ENCODE measurements at places on chromosomes 7 and 10.
A peak's percentile ranks its signal among the peaks of the same experiment; 100 is the strongest.

GRCh38 chr10:104339469-104340110, 1.3 kb upstream of the ITPRIP start:
- DNase-seq: no peak

- no peak for DNase-seq
Measured at GRCh38 chr10:96791902-96792301, 40.2 kb upstream of the LCOR start.

GRCh38 chr10:114271779-114272167, 32.7 kb downstream of the VWA2 start:
- DNase-seq: no peak

DNA sequence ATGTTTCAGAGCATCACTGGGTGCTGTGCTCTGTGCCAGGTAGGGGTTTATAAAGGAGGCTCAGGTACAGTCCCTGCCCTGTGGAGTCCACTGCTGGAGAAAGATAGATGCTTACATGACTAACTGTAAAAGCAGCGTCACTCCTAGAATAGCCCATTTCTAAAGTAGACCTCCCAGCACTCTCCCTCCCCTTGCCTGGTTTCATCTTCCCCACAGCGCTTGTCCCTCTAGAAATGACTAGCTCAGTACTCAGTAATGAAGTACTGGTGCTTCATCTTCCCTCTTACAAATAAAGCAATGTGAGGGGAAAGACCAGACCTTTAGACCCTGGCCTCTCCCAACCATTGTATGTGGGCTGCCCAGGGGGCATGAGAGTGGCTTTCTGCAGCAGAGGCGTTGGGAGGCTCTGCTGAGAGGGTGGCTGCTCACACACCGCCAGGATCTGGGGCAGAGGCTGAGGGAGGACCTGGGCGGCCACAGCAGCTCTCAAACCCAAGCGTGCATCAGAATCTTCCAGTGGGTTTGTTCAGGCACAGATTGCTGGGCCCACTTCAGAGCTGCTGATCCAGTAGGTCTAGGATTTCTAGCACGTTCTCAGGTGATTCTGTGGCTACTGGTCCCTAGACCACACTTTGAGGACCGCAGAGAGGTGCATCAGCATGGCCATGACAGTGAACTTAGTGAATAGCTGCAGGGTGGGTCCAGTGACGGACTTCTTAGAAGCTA, 110.3 kb upstream of the ANLN start:
- no peak for DNase-seq

DNA sequence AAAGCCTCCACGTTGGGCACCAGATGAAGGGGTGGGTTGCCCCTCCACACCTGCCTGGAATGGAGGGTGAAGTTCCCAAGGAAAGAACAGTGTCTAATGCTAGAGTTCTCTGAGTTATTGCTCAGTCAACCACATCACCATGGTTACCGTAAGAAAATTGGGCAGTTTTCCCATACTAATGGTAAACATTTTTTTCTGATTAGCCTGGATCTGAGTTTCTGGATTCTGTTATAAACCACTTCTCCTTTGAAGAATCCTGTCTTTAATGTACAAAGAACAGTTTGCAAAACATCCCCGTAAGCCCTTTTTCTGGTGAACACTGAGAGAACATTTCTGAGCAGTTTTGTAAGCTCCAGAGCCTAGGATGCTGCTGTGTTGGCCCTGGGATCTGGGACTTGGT, 45.5 kb downstream of the ABCC2 start:
- no peak for DNase-seq

- DNase-seq: no peak
Measured at GRCh38 chr7:104230606-104231005, 22.8 kb upstream of the ORC5 start.

DNA sequence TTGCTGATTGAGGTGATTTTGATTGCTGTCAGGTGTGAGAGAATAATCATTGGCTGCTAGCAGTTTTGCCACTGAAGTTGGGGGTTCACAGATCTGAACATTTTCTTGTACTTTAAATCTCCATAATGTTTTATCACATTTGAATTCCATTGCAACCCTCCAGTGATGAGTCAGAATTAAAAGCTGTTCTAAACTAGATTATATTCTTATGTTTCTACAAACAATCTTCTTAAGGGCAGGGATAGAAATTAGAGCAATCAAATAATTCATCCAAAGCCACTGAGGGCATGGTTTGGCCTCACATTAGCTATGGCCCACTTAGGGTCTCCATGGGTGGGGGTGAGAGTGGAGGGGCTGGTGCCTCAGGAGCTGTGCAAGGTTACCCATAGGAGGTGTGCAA, 53.0 kb upstream of the RPA3 start:
- DNase-seq: no peak

DNA sequence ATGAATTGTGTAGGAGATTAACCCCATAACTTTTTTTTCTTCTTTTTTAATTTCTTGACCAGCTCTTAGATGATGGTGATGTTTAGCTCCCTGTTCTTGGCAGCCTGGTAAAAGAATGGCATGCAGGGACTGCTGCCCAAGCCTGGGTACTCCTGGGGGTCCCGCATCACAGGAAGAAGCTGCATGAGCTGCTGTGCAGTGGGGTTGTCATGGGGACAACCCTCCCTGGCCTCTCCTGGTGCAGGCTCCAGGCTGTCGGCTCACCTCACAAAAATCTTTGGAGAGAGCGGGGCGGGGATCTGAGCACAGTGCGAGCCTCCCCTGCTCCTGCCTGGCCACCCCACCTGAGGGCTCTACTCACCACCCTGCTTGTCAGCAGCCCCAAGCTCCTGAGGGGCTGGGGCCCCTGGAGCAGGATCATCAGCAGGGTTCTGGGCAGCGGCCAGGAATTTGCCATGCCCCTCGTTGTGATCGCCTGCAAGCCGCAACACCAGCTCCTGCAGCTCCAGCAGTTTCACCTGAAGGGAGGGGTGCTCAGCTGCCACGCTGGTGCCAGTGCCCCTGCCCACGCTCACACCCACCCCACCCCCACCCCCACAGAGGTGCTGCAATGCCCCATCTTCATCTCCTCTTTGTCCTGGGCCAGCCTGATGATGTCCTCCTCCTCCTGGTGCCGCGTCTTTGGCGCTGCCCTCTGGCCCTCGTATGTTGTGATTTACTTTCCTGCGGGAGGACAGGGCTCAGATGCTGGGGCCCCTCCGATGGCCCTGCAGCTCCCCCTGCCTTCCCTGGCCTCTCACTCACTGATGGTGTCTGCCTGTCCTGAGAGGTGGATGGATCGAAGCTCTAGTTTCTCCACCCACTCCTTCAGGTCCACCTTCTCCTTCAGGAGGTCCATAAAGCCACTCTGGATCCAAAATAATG, 15.5 kb upstream of the MTPAP start:
- DNase-seq: no peak

DNA sequence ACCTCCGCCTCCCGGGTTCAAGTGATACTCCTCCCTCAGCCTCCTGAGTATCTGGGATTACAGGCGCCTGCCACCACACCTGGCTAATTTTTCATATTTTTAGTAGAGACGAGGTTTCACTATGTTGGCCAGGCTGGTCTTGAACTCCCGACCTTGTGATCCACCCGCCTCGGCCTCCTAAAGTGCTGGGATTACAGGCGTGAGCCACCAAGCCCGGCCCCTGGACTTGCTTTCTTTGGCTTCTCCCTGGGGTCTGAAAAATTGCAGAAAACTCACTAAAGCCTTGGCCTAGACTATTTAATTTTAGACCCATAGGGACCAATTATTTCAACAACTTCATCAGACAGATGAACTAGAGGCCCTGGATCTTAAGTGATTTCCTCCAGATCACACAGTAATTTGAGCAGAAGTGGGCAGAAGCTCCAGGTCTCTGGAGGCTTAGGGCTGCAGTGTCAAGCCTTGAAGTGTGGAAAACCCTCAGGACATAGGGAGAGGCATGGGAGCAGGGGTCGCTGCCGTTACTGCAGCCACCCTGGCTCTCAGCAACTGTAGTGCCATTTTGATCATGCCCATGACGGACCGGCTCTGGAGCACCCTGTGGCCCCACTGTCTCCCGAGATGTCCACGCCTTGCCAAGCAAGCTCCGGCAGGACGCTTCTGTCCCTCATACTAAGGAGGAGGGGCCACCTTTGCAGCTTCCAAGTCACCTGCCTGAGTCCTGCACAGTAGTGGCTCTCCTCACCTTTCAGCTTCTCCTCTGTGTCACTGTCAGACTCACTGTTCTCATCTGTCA, 72.4 kb downstream of the DENND2A start:
- DNase-seq: no peak

DNA sequence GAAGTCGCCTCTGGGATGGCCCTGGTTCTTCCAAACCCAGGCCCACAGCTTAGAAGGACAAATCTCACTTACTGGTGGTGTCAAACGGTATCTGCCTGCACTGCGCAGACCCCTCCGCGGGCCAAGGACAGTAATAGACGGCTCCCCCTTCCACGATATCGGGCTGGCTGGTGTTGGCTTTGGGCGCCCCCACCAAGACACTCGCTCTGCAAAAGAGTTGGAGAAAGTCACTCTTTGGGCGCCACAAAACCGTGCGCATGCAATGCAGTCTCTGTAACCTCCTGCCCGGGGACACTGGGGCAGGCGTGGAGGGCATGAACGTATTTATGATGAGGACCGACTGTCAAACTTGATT, 1.1 kb downstream of the ITGA8 start:
- DNase-seq: no peak

GRCh38 chr10:3339531-3339950, 167.0 kb upstream of the PITRM1 start:
- DNase-seq: no peak

- DNase-seq: no peak
Measured at GRCh38 chr10:34185998-34186397, 629.1 kb downstream of the PARD3 start.

DNA sequence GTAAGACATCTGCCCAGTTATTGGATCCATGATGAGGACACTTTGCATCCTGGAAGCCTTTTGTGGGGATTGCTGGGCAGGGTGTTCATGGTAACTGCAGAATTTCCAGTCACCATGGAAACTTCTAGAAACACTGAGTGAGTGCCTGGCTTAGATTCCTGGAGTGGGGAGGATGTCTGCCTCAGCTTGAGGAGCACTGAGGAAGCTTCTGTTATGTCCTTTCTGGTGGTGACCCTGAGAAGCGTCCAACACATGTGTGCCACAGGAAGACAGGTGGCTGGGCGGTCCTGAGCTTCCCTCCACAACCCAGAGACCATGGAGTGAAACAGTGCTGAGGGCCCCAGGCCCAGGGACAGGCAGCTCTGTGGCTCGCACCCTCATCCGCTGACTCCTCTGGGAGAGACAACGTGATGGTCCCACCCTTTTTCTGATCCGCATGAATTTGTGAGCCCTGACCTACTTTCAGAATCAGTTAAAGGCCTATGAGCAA, 191.8 kb upstream of the CXCL12 start:
- peak; percentile 58 for DNase-seq

DNA sequence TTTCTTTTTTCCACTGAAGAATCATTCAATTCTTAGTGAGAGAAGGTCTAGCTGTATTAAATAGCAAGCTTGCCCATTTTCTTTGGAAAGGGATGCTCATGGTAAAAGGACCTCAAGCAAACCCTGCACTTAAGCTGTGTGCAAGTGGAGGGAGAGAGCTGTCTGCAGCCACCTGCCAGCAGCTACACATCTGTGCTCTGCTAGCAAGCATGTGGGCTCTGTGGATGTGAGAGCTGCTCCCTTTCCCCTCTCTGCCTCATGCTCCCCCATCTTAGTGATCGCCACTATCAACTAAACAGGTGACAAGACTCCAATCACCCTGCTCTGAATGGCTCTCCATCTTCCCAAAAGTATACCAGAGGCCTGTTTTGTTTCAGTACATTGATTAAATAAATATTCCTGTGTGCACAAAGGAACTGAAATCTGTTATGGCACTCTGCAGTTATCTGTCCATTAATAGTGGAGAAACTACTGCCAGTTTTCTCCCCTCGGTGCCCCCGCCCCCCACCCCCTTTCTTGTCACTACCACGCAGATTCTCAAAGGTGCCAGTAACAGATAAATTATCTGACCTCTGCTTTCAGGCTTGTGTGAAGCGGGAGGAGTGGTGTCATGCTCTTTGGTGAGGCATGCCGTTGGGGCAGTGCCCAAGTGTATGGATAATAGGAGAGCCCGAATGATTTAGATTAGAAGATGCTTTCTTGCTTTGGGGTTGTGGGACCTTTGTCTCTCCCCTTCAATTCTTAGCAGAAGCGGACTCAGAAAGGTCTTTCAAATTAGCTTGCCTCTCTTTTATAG, 26.4 kb downstream of the AUTS2 start:
- DNase-seq: no peak

DNA sequence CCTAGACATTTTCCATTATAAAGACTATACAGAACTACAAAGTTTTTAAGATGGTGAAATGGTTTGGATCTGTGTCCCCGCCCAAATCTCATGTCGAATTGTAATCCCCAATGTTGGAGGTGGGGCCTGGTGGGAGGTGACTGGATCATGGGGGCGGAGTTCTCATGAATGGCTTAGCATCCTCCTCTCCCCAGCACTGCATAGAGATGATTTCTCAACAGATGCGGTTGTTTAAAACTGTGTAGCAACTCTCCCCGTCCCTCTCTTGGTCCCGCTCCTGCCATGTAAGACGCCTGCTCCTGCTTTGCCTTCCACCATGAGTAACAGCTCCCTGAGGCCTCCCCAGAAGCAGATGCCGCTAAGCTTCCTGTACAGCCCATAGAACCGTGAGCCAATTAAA, 1.6 kb downstream of the FAM133B start:
- DNase-seq: no peak

- DNase-seq: peak; percentile 18
Measured at GRCh38 chr10:92699518-92700381, 10.0 kb downstream of the HHEX start.

- DNase-seq: no peak
Measured at GRCh38 chr10:11689945-11690736, 52.0 kb upstream of the ECHDC3 start.

DNA sequence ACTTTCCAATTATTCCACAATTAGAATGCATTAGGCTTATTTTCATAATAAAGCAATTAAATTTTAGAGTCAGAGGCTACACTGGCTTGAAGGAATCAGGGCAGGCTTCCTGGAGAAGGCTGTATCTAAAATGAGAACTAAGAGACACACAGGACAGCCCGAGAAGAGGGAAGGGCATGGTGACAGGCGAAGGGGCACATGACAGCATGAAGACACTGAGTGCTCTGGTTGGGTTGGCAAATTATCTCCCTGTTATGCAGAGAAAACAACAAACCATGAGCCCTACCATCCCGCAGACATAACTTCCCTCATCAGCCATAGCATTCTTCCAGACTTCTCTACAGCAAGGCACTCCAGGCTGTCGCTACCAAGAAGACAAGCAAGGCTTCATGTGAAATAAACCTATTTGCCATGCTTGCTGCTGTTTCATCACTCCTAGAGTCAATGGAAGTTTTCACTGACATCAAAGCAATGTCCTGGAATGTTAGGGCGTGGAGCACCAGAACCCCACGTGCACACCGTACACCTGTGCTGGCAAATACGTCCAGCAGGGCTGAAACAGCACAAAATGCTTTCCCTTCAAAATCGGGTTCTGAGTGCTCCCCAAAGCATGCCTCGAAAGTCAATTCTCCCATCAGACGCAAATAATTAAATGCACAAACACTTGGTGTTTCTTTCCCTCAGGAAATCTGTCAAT, 21.3 kb downstream of the VOPP1 start:
- DNase-seq: no peak

- no peak for DNase-seq
Measured at GRCh38 chr10:30589441-30589840, 40.1 kb downstream of the LYZL2 start.

GRCh38 chr10:120369856-120370276, 87.2 kb upstream of the PLPP4 start:
- no peak for DNase-seq

- peak; percentile 90 for DNase-seq
Measured at GRCh38 chr7:149239345-149240143, at the start of gene ZNF212. TSS of gene ZNF212 (plus strand) at chr7:149239651. CDS start at chr7:149239779, 128 bp downstream.

GRCh38 chr10:73922007-73922863, 11.3 kb downstream of the PLAU start:
- DNase-seq: peak; percentile 70

Data from CD4-positive, alpha-beta T cell treated with Interleukin-2 at 100 ng/mL for 4 hours (primary cell).